Stimulated activated CD4-positive, alpha-beta T cell treated with anti-CD3 and anti-CD28 coated beads, Interleukin-15, amount 100 ng/mL, for 1 hour (primary cell): ENCODE measurements at places on chromosomes 13 and 19.

DNA sequence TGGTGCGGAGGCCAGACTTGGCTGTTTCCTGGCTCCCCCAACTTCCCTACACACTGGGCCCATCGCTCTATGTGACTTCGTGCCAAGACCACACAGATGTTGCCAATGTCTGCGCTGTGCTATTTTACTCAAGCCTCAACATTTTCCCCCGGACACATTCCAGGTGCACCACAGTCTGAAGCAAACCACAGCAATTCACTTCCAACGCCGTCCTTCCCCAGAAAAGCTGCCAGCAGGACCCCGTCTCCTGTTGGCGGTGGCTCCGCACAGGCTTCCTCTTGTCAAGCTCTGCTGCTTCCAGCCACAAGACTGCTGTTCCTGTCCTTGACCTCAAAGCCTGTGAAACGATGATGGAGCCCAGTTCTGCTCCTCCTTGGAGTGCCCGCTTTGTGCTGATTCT is 100.7 kb downstream of the CRYL1 start:
- no peak for DNase-seq

- DNase-seq, result no peak
Observed at GRCh38 chr13:66586489-66586888, 643.6 kb downstream of the PCDH9 start.

GRCh38 chr19:11203194-11204075 is 6.1 kb upstream of the KANK2 start:
- DNase-seq, result no peak

- no peak for DNase-seq
Observed at GRCh38 chr19:53518716-53519115, 19.2 kb upstream of the ZNF331 start.

- DNase-seq, result no peak
Observed at GRCh38 chr13:49042476-49042875, 66.8 kb downstream of the FNDC3A start.

- DNase-seq, result peak; percentile 36
Observed at GRCh38 chr19:40305403-40305802, 20.3 kb upstream of the AKT2 start.

GRCh38 chr19:6761053-6761676 is 6.1 kb downstream of the SH2D3A start:
- no peak for DNase-seq

DNA sequence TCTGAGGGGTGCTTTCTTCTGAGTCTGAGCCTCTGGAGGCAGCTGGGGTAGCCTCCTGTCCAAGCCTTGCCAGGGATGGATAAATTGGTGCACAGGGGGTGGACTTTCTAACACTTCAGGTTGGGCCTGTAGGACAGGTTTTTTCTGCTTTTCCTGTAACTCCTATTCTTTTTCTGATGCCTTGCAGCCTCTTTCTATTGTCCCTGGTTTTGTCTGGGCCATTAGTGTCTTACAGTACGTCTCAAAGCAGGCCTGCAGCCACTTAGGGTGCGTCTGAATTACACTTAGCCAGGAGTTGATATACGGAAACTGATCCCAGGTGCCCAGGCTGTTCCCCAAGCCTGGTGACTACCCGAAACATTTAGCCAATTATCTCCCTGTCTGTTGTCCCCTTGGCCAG is 213.3 kb upstream of the HTR2A start:
- no peak for DNase-seq

- DNase-seq, result peak; percentile 72
Observed at GRCh38 chr19:1064661-1065605, 2.0 kb upstream of the ARHGAP45 start.

DNA sequence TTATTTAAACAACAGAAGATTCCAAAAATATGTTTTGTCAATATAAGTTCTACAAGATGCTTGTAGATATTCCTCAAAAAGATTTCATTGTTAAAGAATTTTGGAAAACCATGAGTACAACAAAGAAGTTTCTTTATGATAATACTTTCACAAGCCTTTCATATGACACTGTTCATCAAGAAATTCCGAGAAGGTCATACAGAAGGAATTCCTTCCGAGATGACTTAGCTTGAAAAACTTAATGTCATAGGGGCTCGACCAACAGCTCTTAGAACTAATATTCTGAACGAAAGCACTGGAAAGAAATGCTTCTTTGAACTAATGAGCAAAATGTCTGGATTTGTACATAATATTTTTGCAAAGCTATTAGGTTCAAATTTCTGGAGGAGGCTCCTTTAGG is 403.4 kb downstream of the KLF5 start:
- no peak for DNase-seq

DNA sequence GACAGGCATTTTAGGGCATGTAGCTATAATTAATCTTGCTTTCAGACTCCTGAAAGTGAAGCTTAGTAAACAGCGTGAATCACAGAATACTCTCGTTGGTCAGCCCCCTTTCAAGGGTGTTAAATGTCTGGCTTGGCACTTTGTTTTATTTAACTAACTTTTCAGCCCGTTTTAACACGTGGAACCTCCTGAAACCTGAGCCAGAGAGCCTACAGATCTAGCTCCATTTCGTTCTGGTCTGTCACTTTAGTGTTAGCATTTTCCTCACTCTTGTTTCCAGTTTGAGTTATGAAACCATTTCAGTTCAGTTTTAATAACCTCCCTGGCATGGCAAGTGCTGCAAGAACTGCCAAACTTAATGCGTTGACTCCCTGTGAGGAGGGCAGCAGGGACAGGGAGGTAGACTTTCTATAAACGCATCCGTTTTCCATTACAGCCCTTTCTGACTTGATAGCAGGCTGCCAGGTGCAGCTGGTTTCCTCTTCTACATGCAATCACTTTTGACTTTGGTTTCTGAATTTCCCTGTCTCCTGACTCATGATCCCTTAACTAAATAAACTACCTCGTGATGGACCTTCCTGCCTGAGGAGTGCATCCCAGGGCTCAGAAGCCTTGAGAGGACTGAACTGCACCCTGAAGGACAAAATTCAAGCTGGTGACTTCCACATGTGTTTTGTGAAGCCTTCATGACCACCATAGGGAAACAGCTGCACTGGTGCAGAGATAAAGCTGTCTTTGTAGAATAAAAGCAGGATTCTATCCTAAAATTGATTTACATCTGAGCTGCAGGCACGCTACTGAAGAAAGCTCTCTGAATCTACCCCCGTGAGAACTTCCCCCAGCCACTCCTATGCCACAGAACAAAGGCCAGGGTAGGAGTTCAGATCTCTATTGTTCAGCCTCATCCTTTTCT is 192.6 kb downstream of the DLEU7 start:
- DNase-seq, result no peak

DNA sequence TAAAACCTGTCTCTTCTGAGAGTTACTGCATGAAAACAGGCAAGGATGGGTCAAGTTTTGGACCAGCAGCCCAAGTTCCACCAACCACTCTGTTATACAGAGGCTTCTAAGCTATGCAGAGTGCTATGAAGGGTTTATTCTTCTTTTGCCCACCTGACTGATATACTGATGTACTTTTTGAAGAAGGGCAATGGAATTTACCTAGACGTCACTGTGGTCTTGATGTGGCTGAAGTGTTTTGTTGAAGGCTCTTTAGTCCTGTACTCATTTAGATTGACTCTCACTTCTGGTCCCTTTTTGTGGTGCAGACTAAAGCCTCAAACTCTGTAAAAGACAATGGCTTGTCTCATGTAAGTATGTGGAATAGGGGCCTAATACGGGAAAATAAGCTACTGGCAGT is 92.0 kb downstream of the DGKH start:
- no peak for DNase-seq

DNA sequence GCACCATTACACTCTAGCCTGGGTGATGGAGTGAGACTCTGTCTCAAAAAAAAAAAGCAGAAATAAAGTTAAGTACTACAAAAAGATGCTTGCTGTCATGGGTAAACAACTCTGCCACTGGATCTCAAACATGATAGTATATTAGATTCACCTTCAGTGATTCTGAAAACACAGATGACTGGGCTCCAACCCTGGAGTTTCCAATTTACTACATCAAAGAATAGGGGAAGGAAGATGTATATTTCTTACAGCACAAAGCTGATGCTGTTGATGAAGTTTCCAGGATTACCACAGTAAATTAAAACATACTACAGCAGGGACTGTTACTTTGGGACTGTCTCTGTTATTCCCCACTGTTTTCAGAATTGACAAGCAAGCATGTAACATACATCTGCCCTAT is 5.2 kb downstream of the ZNF561 start:
- DNase-seq, result no peak

DNA sequence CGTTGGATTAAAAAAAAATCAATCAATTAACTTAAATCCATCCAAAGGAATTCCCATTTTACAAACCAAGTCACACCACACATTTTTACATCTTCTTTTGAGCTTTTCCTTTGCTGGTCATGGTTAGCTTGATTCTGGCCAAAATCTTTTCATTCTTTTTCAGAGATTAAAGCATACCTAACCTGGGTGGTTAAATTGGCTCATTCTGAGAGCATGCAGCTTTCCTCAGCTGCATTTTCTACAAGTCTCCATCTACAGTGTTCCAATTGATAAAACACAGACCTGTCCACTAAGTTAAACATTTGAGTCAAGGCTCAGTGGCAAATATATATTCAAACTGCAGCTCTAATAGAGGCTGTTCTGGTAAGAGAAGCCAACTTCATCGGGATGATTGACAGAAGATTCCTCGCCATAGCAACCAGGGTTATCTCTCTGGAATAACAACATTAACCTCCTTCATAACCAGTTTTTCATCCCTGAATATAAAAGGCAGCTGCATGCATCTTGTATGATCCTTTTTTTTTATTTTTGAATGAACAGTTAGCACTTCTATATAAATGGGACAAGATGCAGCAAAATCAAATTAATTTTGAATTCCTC is 106.2 kb downstream of the DNAJC15 start:
- no peak for DNase-seq

DNA sequence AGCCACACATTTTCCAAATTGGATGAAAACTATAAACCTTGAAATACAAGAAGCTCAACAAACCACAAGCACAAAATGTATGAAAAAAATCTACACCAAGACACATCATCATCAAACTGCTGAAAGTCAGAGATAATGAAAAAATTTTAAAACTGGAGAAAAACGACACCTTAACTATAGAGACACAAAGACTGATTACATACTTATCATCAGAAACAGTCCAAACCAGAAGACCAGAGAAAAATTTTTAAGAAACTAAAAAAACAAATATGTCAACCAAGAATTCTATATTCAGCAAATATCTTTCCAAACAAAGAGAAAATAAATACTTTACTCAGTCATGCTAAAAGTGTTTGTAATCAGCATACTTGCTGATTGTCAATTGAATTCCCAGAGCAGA is 8.5 kb upstream of the ZNF823 start:
- no peak for DNase-seq

DNA sequence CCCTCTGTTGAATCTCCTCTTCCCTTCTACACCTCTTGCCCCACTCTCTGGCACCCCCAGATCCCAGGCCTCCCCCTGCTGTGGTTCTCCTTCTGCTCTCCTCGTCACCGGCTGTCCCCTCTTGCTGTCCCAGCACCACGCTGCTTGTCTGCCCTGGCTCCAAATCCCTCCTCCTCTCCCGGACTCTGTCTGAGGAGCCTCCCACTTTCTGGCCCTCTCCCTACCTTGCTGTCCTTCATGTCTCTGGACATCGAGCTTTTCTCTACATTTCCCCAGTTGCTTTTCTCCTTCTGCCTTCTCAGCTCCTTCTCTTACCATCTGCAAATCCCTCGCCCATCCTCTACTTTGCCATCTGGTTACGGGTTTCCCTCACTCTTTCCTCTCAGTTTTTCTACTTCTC is 1.2 kb downstream of the ZNF347 start:
- DNase-seq, result no peak

- no peak for DNase-seq
Observed at GRCh38 chr19:3804429-3804828, 18.2 kb upstream of the MATK start.

- peak; percentile 41 for DNase-seq
Observed at GRCh38 chr19:46713781-46714443, 3.0 kb downstream of the PRKD2 start.

- no peak for DNase-seq
Observed at GRCh38 chr19:2806736-2807378, 12.8 kb upstream of the ZNF554 start.

DNA sequence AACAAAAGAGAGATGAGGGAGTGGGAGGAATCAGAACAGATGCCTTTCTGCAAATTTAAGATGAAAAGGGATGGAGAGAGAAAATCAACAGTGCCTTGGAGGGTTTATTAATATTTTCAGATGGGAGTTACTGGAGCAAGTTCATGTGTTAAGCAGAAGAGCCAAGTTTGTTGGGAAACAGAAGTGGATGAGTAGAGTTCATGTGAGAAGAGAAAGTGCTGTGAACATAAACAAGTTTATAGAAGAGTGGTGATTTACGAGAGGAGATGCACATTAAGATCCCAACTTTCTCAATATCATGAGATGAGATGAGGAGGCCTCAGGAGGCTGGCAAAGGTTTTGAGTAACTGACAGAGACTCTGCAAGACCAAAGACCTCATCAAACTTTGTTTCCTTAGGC is 274.1 kb upstream of the HTR2A start:
- DNase-seq, result no peak

DNA sequence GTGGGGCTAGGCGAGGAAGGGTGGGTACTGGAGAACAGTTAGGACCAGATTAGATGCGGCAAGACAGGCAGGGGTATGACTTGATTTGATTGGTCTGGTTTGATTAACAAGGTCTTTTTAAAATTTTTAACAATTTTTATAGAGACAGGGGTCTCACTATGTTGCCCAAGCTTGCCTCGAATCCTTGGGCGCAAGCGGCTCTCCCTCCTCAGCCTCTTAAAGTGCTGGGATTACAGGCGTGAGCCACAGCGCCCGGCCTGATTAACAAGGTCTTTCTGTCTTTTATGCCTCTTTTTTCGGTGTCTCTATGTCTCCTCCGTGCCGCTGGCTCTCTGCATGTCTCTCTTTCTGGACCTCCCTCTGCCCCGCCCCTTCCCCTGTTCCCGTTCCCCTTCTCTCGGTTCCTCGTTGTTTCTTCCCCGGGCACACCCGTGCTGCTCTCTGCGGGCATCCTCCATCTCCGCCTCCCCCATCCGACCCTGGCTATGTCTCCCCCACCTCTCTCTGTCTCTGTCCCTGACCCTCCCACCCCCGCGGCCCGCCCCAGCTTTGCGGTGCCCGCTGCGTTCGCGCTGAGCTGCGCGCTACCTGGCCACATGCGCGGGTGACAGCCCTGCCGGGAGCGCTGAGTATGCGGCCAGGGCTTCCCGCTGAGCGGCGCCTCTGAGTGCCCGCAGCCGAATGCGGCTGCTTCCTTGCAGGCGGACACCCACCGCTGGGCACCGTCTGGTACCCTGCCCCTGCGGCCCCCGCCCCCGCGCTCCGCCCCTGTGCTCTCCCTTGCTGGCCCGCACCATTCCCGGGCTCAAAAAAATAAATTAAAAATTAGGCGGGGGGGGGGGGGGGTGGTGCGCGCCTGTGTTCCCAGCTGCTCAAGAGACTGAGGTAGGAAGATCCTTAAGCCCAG is 8.1 kb upstream of the SDHAF1 start:
- no peak for DNase-seq

GRCh38 chr13:73411067-73411809 is 352.4 kb downstream of the KLF5 start:
- DNase-seq, result no peak

GRCh38 chr13:46385946-46386345 is 1.1 kb downstream of the RUBCNL start:
- DNase-seq, result no peak

- DNase-seq, result no peak
Observed at GRCh38 chr13:33842207-33842606, 24.3 kb downstream of the RFC3 start.

- DNase-seq, result peak; percentile 41
Observed at GRCh38 chr19:8363803-8364771, at the start of gene ANGPTL4. Gene ANGPTL4, plus strand, starts transcription at chr19:8364155. Its CDS starts 167 bp downstream, at chr19:8364322.
